ENCODE measurements at places on chromosomes 1 and 21.

- peak; percentile 85 for DNase-seq
These were observed 759 bp downstream of the AHCTF1 start for GRCh38 chr1:246930830-246931548.

- DNase-seq = no peak
These were observed 70.3 kb downstream of the TNFSF18 start for GRCh38 chr1:172980456-172980855.

GRCh38 chr1:244074559-244075171 is 23.6 kb downstream of the ZBTB18 start:
- DNase-seq = no peak

DNA sequence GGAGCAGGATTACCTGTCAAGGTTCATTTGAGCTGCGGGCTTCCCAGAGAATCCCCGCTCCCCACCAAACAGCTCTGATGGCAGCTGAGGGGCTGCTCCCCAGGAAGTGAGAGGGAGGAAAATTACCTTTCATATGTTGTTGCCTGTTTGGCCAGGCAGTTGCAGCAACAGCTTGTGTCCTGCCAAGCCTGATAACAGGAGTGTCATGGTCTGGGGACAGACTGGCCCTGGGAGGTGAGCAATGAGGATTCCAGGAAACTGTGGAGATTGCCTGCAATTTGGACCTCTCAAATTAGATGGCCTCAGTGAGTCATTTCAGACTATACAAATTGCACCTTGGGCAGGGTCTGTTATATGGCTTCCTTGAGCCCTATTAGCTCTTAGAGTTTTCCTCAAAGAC is 189.3 kb downstream of the PTPRU start:
- DNase-seq = no peak

- DNase-seq = no peak
These were observed 36.0 kb downstream of the CAPN2 start for GRCh38 chr1:223748405-223748772.

- DNase-seq = peak; percentile 93
These were observed 191.5 kb downstream of the SDCCAG8 start for GRCh38 chr1:243447347-243447746.

- no peak for DNase-seq
These were observed 188.3 kb upstream of the MAP1LC3C start for GRCh38 chr1:242187171-242187570.

DNA sequence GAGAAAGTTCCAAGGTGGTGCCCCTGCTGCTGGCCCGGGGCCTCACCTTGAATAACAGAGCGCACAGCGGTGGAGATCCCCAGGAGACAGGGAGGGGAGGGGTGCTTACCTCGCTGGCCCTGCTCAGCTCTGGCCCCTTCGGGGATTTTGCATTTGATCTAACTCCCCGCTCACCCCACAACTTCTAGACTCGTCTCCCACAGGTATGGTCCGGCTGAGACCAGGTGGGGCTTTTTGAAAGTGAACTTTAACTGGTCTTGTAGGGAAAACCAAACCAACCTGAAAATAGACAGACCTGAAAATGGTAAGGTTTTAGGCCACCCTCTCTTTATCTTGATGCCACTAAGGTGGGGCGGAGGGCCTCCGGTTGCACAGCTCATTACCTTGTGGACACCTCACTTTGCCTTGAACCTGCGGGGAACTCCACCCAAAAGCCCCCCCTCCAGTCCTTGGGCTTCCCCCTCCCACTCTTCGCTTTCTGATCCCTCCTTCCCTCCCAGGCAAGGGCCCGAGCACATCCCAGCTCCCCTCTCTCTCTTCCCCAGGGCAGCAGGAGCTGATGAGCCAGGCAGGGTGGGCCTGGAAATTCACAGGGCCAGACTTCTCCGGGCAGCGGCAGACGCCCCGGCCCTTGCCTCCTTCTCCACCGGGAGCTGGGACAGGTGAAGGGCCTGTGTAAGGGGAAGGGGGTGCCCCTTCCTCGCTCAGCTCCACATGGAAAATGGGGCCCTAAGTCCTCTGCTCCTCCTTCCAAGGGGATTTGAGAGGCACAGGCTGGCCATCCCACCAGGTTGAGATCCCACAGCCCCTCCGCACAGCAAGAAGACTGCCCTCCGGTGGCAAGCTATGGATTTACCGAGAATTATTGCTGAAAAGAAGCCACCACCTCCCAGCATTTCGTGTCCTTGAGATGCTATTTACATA is 16.1 kb downstream of the TNFRSF8 start:
- peak; percentile 23 for DNase-seq

GRCh38 chr21:42770717-42771502 is 108.4 kb downstream of the WDR4 start:
- DNase-seq = no peak

GRCh38 chr1:117641536-117641935 is 35.7 kb downstream of the TENT5C start:
- no peak for DNase-seq

- DNase-seq = no peak
These were observed 1.8 kb downstream of the C2CD4D start for GRCh38 chr1:151837884-151838221.

DNA sequence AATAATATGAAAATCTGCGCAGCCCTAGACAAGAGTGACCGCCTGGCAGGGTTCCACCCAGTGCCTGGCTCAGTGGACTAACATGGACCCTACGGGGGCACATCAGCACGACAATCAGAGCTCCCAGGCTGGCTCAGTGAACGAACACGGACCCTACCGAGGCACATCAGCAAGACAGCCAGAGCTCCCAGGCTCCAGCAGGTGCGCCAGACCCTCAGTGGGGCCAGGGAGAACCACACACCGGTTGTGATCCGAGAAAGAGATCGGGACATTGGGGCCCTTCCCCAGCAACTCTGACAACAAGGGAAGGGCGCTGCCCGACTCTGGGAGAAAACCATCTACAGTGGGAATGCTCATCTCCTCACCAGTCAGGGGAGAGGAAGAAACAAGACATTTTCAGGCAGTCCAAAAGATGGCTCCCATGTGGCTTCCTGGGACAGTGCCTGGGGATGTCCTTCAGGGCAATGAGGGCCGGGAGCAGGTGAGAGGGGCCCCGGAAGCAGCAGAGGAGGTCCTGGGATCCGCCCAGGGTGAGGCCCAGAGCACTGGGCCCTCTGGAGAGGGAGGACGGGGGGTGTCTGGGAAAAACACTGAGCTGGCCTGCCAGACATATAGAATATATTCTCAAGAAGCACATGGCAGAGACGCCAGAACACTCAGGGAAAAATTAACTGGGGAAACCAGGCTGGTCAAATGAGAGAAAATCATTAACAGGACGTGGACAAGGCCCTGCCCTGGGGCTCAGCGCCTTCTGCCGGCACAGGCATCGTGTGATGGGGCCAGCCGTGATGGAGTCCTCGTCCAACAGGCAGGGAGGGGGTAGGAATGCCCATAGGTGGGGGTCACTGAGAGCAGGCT is 4.8 kb downstream of the ARHGEF16 start:
- no peak for DNase-seq
